ENCODE measurements at places on chromosomes 2 and 18.

DNA sequence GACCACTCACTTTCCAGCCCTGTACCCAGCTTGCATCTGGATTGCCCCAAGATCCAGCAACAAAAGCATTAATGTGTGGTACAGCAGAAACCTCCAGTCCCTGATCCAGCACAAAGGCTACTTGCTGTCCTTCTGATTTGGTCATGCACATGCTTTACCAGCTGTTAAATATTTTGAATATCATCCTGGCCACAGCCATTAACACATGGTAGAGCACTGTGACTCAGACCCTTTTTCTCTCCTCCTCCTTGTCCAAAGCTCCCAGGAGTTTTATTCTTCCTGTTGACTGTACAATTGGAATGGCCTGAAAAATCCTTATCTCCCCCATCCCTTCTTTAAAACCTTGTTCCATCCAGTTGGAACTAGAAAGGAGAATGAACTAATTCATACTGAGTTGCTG lies 419.7 kb upstream of the TNP1 start:
- DNase-seq = peak; percentile 98

DNA sequence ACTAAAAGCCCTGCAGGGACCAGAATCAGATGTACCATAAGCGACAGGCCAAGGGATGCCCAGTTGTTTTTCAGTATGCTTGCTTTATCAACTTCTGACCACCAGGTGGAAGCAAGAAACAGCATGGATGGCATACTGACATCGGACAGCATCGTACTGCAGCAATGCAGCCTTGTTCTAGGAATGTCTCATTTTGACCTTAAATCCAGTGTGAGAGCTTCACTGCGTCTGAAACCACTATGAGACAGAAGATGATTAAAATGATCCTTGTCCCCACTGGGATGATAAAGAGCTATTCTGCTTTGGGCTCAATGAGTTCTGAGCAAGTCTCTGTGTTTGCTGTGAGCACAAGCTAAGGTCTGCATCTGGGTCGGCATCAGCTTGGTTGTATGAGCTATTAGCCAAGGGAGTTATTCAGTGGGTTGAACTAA lies 54.3 kb downstream of the CDK15 start:
- peak; percentile 92 for DNase-seq

- DNase-seq = peak; percentile 38
Observed at GRCh38 chr2:215363461-215364156, 51.8 kb downstream of the ATIC start.

- peak; percentile 39 for DNase-seq
Observed at GRCh38 chr2:169715379-169716237, 18.0 kb upstream of the KLHL23 start.

- no peak for DNase-seq
Observed at GRCh38 chr2:26670931-26671460, 21.5 kb upstream of the KCNK3 start.

DNA sequence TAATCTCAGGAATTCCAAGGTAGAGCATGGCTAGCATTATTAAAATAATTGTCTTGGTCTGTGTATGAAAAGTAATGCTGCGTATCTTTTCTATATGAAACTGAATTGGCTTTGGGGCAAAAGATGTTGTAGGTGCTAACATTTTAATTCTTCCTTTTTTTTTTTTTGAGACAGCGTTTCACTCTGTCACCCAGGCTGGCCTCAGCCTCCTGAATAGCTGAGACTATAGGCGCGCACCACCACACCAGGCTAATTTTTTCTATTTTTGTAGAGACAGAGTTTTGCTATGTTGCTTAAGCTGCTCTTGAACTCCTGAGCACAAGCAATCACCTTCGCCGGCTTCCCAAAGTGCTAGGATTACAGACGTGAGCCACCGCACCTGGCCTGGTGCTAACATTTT lies 172.6 kb upstream of the STON1 start:
- no peak for DNase-seq

GRCh38 chr18:8232791-8233190 lies 376.4 kb upstream of the RAB12 start:
- no peak for DNase-seq

DNA sequence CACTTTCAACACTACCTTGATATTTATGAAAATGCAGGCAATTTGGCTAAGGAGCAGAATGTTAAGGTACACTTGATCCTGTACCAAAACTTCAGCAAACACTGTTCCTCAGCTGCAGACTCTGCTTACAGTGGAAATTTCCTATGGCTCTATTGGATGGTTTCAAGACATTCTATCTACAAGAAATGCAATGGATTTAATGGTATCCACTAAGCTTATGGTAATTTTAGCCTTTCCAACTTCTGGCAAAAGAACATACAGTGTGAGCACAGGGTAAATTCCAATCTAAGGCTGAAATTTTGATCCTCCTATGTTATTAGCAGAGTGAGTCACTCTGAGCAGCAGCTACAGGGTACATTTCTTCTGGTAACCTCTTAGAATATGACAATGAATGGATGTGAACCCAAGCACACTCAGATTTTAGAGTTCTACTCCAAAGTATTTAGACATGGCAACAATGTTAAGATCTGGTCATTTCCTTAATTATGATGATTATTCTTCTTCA lies 361.8 kb upstream of the PIK3C3 start:
- no peak for DNase-seq

- no peak for DNase-seq
Observed at GRCh38 chr2:70411483-70412125, 109.7 kb upstream of the FAM136A start.

- no peak for DNase-seq
Observed at GRCh38 chr2:15023221-15023620, 390.7 kb downstream of the LRATD1 start.

All from EH (cell line).